Neural progenitor cell (in vitro differentiated cells): ENCODE measurements at places on chromosomes 6 and 20. TPM values are rescaled to one million over a fixed set of nuclear protein-coding genes. Genes with fewer than 3 reads are reported as not detected.

Gene RIN2
- 5.5 and 7.2 TPM in 2 replicates for total RNA-seq

DNA sequence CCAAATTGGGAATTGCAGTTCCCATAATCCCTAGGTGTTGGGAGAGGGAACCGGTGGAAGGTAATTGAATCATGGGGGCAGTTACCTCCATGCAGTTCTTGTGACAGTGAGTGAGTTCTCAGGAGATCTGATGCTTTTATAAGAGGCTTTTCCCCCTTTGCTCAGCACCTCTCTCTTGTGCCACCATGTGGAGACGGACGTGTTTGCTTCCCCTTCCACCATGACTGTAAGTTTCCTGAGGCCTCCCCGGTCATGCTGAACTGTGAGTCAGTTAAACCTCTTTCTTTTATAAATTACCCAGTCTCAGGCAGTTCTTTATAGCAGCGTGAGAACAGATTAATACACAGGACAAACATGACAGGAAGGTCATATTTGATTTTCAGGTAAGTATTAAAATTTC lies 25.3 kb upstream of the HECA start:
- H3K4me3 ChIP-seq = no peak overlapping the region
- H3K4me1 ChIP-seq = no peaks in the 10 kb centered on the region
- peak; percentile 54 for DNase-seq
- no peak overlapping the region for H3K27ac ChIP-seq
- no peaks in the 10 kb centered on the region for H3K36me3 ChIP-seq
- H3K27me3 ChIP-seq = no peaks in the 10 kb centered on the region

DNA sequence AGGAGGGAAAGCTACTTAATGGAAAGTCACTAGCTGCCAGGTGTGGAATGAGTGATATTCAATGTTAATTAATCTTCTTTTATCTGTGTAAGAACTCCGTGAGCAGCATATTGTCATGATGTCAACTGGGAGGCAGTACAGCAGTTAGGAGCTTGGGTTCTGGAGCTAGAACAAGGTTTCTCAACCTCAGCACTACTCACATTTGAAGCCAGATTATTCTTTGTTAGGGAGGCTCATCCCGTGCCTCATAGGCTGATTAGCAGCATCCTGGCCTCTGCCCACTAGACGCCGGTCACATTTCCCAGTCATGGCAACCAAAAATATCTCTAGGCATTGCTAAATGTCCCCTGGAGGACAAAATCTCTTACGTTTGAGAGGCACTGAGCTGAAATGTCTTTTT lies 41.2 kb downstream of the BCAS1 start:
- no peak overlapping the region for H3K27ac ChIP-seq
- DNase-seq = no peak
- no peaks in the 10 kb centered on the region for H3K36me3 ChIP-seq
- H3K4me1 ChIP-seq = peaks cover 5% of the 10 kb centered on the region

DNA sequence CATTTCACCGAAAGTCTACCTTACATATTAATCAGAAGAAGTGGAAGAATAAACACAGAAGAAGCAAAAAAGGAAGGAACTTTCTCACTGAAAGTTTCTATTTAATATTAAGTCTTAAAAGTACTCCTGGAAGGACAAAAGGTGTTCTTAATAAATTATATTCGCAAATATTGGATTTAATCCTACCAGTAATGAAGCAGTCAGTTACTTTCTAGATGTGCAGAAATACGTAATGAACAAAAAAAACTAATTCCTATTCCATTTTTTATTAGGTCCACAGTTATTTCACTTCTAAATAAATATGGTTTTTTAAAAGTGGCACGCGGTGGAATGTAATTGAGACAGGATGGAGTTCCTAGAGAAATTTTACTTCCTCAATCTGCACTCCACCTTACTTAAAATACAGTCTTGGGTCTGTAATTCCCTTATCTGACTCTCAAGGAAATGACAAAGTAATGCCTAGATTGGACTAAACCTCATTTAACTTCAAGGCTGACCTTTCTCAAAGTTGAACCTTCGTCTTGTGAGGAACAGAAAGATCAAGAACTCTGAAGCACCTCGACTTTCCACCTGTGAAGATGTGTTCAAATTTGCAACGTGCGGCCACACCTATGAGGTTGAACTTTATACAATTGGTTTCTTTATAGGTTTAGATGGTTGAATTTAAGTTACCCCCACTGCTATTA lies 1.1 kb upstream of the TRAM2 start:
- peak overlapping the region; percentile 85 for H3K4me3 ChIP-seq
- H3K27ac ChIP-seq = peak overlapping the region; percentile 97
- no peaks in the 10 kb centered on the region for H3K36me3 ChIP-seq
- H3K27me3 ChIP-seq = no peaks in the 10 kb centered on the region
- peaks cover 20% of the 10 kb centered on the region for H3K4me1 ChIP-seq
- no peak for DNase-seq

GRCh38 chr6:21450149-21450548 lies 143.4 kb upstream of the SOX4 start:
- H3K36me3 ChIP-seq = no peaks in the 10 kb centered on the region
- no peak for DNase-seq
- no peaks in the 10 kb centered on the region for H3K27me3 ChIP-seq
- H3K27ac ChIP-seq = no peak overlapping the region
- H3K4me1 ChIP-seq = peaks cover 8% of the 10 kb centered on the region
- no peak overlapping the region for H3K4me3 ChIP-seq

DNA sequence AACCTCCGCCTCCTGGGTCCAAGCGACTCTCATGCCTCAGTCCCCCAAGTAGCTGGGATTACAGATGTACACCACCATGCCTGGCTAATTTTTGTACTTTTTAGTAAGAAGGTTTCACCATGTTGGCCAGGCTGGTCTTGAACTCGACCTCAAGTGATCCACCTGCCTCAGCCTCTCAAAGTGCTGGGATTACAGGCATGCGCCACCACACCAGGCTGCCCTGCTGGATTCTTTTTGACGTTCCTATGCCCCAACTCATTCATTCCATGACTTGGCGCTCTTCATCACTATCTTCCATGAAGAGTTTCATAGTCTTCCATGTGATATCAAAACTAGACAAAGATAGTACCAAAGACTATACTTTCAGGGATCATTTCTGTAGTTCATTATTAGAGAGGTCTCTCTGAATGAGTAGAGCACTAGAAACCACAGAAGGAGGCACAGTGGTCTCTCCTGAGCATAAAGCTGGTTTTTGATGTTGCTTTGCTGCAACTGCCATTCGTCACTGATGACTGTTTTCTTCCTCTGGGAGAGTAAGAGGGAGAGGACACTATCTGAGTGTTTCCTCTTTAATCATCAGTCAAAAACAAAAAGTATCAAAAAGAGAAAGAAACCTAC lies 23.5 kb downstream of the DNAAF9 start:
- no peak for DNase-seq
- H3K36me3 ChIP-seq = peaks cover 4% of the 10 kb centered on the region
- no peaks in the 10 kb centered on the region for H3K27me3 ChIP-seq
- H3K4me3 ChIP-seq = no peak overlapping the region
- peaks cover 15% of the 10 kb centered on the region for H3K4me1 ChIP-seq
- no peak overlapping the region for H3K27ac ChIP-seq

Gene TRAPPC3L
- not detected in 2 replicates for total RNA-seq

GRCh38 chr6:46352541-46353268 lies 138.5 kb downstream of the RCAN2 start:
- no peak for DNase-seq
- H3K36me3 ChIP-seq = no peaks in the 10 kb centered on the region
- no peak overlapping the region for H3K27ac ChIP-seq
- no peaks in the 10 kb centered on the region for H3K27me3 ChIP-seq
- H3K4me3 ChIP-seq = no peak overlapping the region

GRCh38 chr6:163745536-163746400 lies 331.2 kb downstream of the QKI start:
- no peak overlapping the region for H3K4me3 ChIP-seq

- H3K36me3 ChIP-seq = no peaks in the 10 kb centered on the region
- no peaks in the 10 kb centered on the region for H3K4me1 ChIP-seq
- H3K27me3 ChIP-seq = no peaks in the 10 kb centered on the region
- no peak overlapping the region for H3K4me3 ChIP-seq
Measured at GRCh38 chr6:47789553-47789952, 7.7 kb downstream of the OPN5 start.

DNA sequence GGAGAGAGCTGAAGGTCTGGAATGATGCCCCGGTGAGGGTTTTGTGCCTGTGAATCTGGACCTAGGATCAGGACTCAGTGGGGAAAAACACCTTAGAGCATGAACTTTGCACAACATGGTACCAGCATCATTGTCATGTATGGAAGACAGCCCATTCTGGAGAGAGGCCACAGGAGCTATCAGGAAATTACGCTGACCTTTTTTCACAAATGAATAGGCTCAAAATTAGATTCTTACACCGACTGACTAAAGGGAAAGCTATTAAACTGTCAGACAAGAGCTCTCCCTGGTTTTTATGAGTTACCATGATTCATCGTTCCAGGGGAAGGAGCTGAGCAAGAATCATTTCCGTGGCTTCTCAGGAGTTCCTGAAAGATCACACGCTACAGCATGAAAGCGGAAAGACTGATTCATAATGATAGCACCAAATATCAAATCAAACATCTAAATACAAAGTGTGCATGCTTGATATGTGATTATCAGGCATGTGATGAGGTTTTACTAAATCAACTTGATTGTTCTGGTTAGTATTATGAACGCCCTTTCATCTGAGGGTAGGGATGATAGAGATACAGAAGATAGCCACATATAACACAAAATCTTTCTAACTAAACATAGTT lies 224.9 kb upstream of the SMLR1 start:
- no peak for DNase-seq
- H3K27me3 ChIP-seq = no peaks in the 10 kb centered on the region
- no peaks in the 10 kb centered on the region for H3K4me1 ChIP-seq
- no peaks in the 10 kb centered on the region for H3K36me3 ChIP-seq

Gene GID8
- total RNA-seq = 48.7 and 50.0 TPM in 2 replicates

DNA sequence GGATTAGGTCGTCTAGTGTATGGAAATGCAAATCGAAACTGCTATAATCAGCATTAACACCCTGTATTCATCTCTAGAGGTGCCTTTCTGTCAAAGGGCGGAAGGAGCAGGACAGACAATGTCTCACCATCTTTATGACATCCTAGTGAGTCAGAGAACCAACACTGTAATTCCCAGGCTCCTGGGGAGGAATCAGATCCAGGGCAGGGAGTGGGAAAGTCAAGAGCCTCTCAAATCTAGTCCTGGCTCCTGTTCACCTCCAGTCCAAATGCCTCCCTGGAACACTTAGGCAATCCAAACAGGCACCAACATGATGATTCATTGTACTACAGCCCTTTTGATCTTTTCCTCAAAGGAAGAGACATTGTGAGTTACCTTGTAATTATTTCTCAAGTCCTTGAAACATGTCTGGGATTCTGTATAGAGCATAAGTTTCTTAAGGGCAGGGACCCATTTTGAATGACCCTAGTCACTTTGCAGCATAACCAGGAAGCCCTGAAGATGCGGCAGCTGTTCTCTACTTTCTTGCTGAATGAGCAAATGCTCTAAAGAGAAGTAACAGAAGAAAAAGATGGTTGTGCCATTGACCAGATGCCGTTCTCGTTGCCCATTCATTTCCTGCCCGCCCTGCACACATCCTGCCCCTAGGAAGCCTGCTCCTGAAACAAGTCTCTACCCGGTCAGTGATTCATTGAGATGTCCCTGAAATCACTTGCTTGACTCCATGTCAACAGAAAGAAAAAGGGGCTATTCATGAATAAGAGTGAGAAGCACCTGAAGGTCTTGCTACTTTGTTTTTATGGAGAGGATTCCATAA lies 112.8 kb upstream of the JARID2 start:
- H3K27ac ChIP-seq = no peak overlapping the region
- H3K4me1 ChIP-seq = peaks cover 6% of the 10 kb centered on the region
- no peak for DNase-seq
- no peak overlapping the region for H3K4me3 ChIP-seq
- H3K36me3 ChIP-seq = no peaks in the 10 kb centered on the region

GRCh38 chr6:126773112-126773805 lies 345.2 kb upstream of the RSPO3 start:
- no peaks in the 10 kb centered on the region for H3K36me3 ChIP-seq
- DNase-seq = peak; percentile 44
- peaks cover 47% of the 10 kb centered on the region for H3K4me1 ChIP-seq
- no peaks in the 10 kb centered on the region for H3K27me3 ChIP-seq
- H3K4me3 ChIP-seq = no peak overlapping the region

GRCh38 chr6:135117413-135117968 lies 62.9 kb upstream of the HBS1L start:
- no peak overlapping the region for H3K4me3 ChIP-seq
- no peak overlapping the region for H3K27ac ChIP-seq
- H3K27me3 ChIP-seq = no peaks in the 10 kb centered on the region
- no peaks in the 10 kb centered on the region for H3K36me3 ChIP-seq
- DNase-seq = no peak

GRCh38 chr6:122652431-122652830 lies 42.2 kb downstream of the PKIB start:
- H3K4me1 ChIP-seq = no peaks in the 10 kb centered on the region
- no peaks in the 10 kb centered on the region for H3K36me3 ChIP-seq
- no peak overlapping the region for H3K4me3 ChIP-seq
- H3K27me3 ChIP-seq = no peaks in the 10 kb centered on the region

- no peaks in the 10 kb centered on the region for H3K36me3 ChIP-seq
- no peaks in the 10 kb centered on the region for H3K4me1 ChIP-seq
- no peak overlapping the region for H3K27ac ChIP-seq
- no peak for DNase-seq
- H3K27me3 ChIP-seq = no peaks in the 10 kb centered on the region
Measured at GRCh38 chr20:50369225-50370035, 140.8 kb upstream of the PTPN1 start.

Gene LBP
- total RNA-seq = not detected in 2 replicates

GRCh38 chr6:90216072-90216977 lies 80.3 kb downstream of the BACH2 start:
- H3K4me1 ChIP-seq = peaks cover 56% of the 10 kb centered on the region
- DNase-seq = peak; percentile 58
- H3K4me3 ChIP-seq = no peak overlapping the region
- H3K27ac ChIP-seq = peak overlapping the region; percentile 52

GRCh38 chr6:36674942-36675341 lies 3.6 kb upstream of the CDKN1A start:
- H3K4me3 ChIP-seq = no peak overlapping the region
- H3K27ac ChIP-seq = no peak overlapping the region
- DNase-seq = no peak
- peaks cover 32% of the 10 kb centered on the region for H3K4me1 ChIP-seq

Gene BPIFB4
- not detected in 2 replicates for total RNA-seq

Gene ENPP5
- 9.1 and 23.7 TPM in 2 replicates for total RNA-seq

Gene TSPO2
- total RNA-seq = not detected in 2 replicates

GRCh38 chr6:56852260-56853010 lies 102.5 kb upstream of the BEND6 start:
- H3K27ac ChIP-seq = peak overlapping the region; percentile 89
- H3K27me3 ChIP-seq = no peaks in the 10 kb centered on the region
- no peaks in the 10 kb centered on the region for H3K36me3 ChIP-seq
- DNase-seq = peak; percentile 60
- peak overlapping the region; percentile 93 for H3K4me3 ChIP-seq
- H3K4me1 ChIP-seq = peaks cover 71% of the 10 kb centered on the region

DNA sequence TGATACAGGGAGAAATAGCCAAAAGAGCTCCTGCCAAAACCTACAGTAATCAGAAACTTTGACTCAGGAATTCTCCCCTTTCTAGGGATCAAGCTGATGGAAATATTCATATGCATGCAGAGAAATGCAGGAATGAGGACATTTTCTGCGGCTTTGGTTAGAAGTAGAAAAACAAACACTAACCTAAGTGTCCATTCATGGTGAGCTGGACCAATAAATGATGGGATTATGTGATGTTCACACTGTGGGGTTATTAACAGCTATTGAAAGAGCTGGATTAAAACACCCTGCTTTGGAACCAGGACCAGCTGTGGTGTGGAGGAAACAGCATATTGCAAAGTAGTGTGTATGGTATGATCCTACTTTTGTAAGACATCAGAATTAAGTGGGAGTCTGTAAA lies 143.1 kb downstream of the SYCP2 start:
- no peak overlapping the region for H3K4me3 ChIP-seq
- no peak for DNase-seq
- no peaks in the 10 kb centered on the region for H3K36me3 ChIP-seq

Gene CLIC1
- total RNA-seq = 234 and 307 TPM in 2 replicates
